ENCODE measurements at places on chromosomes 4 and X. TPM values are rescaled to one million over a fixed set of nuclear protein-coding genes. Genes with fewer than 3 reads are reported as not detected.

SHROOM2 gene
- 41.9 TPM for total RNA-seq

STARD8 gene
- 12.7 TPM for total RNA-seq

- no peak for DNase-seq
Observed at GRCh38 chr4:75087865-75088264, 154.9 kb downstream of the PARM1 start.

DNA sequence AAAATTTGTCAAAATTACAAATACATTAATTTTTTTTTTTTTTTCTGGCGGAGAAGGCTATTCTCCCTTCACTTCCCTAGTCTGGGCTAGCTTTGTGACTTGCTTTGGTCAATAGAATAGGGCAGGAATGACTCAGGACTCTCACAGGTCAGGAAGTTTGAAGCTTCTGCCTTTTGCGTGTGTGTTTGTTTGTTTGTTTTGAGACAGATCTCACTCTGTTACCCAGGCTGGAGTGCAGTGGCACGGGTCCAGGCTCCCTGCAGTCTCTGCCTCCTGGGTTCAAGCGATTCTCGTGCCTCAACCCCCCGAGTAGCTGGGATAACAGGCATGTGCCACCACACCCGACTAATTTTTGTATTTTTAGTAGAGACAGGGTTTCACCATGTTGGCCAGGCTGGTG, 55.9 kb upstream of the USP9X start:
- DNase-seq, result no peak

- DNase-seq, result no peak
Observed at GRCh38 chr4:47010347-47010911, 17.0 kb upstream of the GABRA4 start.

DNA sequence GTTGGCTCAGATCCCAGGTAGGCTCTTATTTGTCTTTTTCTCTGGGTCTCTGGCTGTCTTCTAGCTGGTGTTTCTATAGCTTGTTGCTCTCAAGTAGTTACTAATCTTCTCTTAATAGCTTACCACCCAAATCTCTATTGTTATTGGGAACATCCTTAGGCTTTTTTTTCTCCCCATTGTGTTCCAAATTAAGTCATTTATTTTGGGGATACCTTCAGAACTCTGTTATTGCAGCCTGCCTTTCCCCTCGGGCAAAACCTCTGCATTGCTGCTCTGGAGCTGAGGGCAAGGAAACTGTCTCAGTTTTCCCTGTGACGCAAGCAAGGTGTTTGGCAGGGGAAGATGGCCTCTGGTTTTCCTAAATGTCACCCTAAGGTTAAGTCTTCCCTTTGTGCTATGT, 338.1 kb upstream of the ZCCHC13 start:
- no peak for DNase-seq

- no peak for DNase-seq
Observed at GRCh38 chrX:22296871-22297270, 24.2 kb downstream of the CBLL2 start.

- DNase-seq, result no peak
Observed at GRCh38 chr4:182640932-182641331, 276.3 kb downstream of the DCTD start.

DNA sequence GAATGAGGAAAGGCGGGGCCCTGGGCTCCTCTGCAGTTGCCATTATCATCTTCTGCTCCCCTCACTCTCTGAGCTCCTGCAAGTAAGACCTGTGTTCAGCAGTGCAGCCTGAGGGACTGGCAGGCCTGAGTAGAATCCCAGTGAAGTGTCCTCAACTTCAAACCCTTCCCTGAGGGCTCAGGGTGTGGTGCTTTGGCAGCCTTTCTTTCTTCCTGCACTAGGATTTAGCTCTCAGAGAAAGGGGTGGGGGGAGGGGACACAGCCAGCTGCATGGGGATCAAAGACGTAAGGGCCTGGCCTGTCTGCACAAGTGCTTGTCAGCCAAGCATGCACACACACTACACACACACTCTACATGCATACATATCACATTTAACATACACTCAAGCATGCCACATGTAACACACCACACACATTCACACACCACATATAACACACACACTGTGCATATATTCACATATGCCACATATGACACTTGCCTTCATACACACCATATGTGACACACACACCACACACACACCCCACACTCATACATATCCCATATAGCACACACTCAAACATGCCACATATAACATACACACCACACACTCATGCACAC, 223.4 kb upstream of the RPL34 start:
- no peak for DNase-seq

Measured in glomerular endothelial cell (primary cell).